Breast epithelium (tissue), 4 donors: ENCODE measurements at places on chromosomes 3 and 15. TPM values are rescaled to one million over a fixed set of nuclear protein-coding genes. Genes with fewer than 3 reads are reported as not detected.

RBP2 gene
- 1.3 TPM for total RNA-seq

PDE8A gene
- total RNA-seq: 60.5 TPM

EFHB gene
- total RNA-seq: not detected

CTXN2 gene
- not detected for total RNA-seq

CHRM5 gene
- not detected for total RNA-seq

GPR156 gene
- total RNA-seq: 0.88 TPM

TRIM59 gene
- 3.9 TPM for total RNA-seq

RETNLB gene
- total RNA-seq: not detected

- no peak for DNase-seq
Observed at GRCh38 chr15:32943711-32944110, 225.9 kb downstream of the GREM1 start.

- no peak for DNase-seq
Observed at GRCh38 chr3:39705351-39705900, 104.0 kb upstream of the MYRIP start.

GRCh38 chr15:46955576-46955975 is 761.7 kb upstream of the SEMA6D start:
- DNase-seq: no peak

- DNase-seq: no peak
Observed at GRCh38 chr15:68597581-68597980, 18.8 kb downstream of the CORO2B start.

- DNase-seq: peak; percentile 35
Observed at GRCh38 chr3:188294823-188295487, 141.0 kb downstream of the LPP start.

GRCh38 chr3:120052677-120053076 is 41.6 kb downstream of the GSK3B start:
- no peak for DNase-seq

DNA sequence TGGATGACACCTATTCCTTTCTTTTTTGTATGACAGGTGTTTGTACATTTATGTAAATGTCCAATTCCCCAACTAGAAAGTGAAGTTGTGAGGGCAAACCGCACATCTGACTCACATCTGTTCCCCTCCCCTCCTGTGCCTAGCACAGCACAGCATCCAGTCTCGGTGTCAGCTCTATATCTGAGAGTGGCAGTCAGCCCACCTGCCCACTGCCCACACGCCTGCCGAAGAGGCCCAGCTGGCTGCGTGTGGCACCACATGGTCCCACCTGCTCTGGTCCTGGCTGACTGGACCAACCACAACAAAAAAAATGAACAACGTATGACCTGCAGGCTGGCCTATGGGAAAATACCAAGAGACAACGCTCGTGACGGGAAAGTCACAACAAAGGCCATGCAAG is 62.8 kb downstream of the XXYLT1 start:
- no peak for DNase-seq

DNA sequence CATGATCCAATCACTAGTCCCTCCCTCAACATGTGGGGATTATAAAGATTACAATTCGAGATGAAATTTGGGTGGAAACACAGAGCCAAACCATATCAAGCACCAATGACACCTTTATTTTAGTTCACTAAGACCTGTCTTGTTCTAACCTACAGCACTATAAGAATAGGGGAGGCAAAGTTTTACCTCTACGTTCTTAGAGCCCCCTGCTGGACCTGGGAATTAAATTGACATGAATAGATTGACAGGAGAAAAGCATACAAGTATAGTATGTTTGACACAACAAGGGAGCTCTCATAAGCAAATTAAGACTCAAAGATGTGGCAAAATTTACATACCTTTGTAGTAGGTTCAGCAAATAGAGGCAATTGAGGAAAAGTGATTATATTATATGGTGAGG is 974.4 kb upstream of the ALCAM start:
- DNase-seq: no peak

- peak; percentile 5 for DNase-seq
Observed at GRCh38 chr3:184734903-184735701, 23.2 kb upstream of the MAGEF1 start.

GRCh38 chr3:21665444-21666100 is 85.4 kb downstream of the ZNF385D start:
- no peak for DNase-seq

DNA sequence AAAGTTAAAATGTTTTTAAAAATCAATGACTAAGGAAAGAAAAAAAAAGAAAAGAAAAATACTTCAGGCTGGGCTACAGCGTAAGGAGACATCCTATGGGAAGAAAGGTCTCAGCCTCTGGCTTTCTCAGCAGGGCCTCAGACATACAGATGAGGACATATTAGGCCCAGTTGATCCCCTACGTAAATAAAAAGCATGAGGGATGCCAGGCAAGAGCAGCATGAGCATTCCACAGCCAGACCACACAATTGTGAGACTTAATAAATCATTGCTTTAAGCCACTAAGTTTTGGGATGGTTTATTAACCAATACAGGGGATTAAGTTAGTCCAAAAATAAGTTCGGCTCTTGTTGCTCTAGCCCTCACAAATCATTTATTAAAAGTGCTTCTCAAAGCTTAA is 394.1 kb upstream of the NECTIN3 start:
- DNase-seq: no peak

- DNase-seq: no peak
Observed at GRCh38 chr3:136626493-136626892, 125.7 kb downstream of the STAG1 start.

GRCh38 chr15:80154336-80154735 is 1.5 kb downstream of the FAH start:
- no peak for DNase-seq

DNA sequence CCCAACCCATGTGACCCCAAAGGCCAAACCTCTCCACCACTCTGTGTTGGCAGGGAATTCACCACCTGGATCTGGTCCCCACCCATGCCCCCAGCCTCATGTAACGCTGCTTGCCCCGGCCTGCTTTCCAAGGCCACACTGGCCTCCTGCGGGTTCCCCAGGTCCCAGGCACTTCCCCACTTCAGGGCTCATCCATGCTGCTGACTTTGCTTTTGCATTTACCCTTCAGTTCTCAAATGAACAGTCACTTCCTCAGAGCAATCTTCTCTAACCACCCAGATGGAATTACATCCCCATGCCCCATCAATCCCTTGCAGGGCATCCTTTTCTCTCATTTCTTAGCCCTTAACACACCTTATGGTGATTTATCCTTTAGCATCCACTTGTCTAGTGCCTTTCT is 9.2 kb downstream of the DAPK2 start:
- DNase-seq: no peak

GRCh38 chr3:12662593-12663400 is 1.1 kb downstream of the RAF1 start:
- no peak for DNase-seq

DNA sequence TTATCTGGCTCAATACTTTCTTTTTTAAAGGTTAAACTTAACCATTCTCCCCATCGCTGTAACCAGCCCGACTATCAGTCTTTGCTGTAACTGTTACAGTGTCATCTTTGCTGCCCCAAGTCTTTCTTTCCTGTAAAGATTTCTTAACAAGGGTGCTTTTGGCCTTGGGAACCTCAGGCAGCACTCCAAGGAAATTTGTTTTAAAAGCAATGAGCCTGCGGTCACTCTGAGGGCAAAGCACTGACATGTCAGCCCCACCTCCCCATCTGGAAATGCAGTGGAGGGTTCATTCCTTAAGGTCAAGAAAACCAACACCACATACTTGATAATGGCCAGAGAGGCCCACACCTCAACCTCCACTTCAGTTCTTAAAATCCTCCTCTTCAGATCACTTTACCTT is 3.2 kb downstream of the TRANK1 start:
- no peak for DNase-seq

- DNase-seq: no peak
Observed at GRCh38 chr3:4413467-4413866, 53.6 kb downstream of the SUMF1 start.

- DNase-seq: no peak
Observed at GRCh38 chr15:100663086-100663914, 60.9 kb downstream of the ASB7 start.

GRCh38 chr15:91706322-91707032 is 147.0 kb upstream of the SLCO3A1 start:
- peak; percentile 68 for DNase-seq

DNA sequence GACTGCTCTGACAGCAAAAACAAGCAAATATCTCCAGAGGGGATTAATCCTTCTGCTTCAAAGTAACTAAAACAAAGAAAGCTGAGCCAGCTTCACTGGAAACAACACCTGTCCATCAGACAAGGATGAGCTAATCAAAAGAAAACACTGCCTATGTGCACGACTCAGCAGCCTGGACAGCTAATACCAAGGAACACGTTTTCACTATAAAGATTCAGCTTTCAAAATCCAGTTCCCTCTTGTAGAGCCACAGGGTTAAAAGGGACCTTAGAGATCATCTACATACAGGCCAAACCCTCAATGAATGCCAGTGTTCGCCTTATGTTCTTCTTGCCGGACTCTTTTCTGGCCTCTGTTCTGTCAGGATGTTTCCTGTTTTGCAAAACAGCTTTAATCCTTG is 6.9 kb downstream of the TUSC7 start:
- no peak for DNase-seq

DNA sequence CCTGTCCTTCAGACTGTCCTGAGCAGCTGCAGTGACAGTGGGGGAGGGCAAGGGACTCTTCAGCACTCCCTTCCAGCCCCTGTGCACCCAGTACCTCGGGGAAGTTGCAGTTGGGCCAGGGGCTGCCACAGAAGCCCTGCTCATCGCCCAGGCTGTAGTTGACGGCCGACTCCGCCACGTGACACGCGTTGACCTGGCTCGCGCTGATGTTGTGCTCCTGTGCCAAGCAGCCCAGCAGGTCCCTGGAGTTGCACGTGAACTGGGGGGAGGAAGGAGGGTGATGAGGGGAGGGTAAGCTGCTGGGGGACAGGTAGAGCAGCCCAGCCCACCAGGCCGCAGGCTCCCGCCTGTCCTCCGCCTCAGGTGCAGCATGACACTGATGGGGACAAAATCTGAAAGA is 101.2 kb downstream of the SEC22A start:
- no peak for DNase-seq

GRCh38 chr3:183534249-183534648 is 21.3 kb downstream of the KLHL6 start:
- no peak for DNase-seq

GRCh38 chr3:45168451-45168850 is 22.3 kb upstream of the CDCP1 start:
- DNase-seq: no peak

DNA sequence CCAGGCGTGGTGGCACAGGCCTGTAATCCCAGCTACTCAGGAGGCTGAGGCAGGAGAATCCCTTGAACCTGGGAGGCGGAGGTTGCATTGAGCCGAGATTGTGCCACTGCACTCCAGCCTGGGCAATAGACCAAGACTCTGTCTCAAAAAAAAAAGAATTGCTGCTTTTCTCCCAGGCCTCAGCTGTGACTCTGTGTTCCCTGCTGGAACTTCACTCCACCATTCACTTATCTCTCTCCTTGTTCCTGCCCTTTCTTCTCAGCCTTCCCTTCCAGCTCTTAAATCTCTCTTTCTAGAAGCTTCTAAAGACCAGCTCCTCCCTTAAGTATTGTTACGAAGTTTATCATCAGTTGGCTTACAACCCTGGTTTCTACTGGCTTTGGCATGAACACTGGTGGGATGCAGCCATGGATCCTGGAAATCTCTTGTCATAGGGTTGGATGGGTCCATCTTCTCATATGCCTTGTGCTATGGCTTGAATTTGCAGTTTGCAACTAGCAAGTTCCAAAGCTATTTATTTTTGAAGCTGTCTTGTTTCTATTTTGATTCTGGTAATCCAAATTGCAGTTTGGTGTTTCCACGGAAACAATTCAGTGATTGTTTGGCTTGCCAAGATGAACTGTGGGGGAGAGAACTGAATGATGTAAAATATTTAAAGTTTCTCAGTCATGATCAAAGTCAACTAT is 10.5 kb downstream of the C3orf62 start:
- no peak for DNase-seq

DNA sequence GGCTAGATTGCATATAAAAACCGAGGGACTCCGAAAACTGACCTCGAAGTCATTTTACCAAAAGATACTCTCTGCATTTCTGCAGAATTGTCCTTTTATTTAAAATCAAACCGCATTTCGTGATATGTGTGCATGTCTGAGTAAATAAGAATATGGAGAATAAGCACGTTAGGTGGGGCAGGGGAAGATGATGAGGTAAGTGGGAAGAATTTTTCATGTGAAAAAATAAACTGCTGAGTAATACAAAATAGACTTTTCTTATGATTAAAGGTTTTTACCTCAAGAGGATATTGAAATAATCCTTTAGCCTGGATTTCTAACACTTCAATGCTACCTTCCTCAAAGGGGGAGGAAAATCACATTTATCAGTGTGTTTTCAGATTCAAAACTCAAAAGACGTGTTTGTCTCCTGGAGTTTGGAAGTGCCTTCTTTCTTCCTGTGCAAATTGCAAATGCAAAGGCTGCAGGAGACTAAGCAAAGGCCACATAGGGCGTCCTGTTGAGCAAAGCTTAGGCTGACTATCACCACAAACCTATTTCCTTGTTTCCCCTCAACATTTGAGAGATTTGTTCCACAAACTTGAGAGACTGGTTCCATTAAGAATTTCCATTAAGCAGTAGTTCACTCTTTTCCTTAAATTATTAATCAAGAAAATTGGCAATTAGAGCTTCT is 813.5 kb downstream of the MCTP2 start:
- DNase-seq: no peak

DNA sequence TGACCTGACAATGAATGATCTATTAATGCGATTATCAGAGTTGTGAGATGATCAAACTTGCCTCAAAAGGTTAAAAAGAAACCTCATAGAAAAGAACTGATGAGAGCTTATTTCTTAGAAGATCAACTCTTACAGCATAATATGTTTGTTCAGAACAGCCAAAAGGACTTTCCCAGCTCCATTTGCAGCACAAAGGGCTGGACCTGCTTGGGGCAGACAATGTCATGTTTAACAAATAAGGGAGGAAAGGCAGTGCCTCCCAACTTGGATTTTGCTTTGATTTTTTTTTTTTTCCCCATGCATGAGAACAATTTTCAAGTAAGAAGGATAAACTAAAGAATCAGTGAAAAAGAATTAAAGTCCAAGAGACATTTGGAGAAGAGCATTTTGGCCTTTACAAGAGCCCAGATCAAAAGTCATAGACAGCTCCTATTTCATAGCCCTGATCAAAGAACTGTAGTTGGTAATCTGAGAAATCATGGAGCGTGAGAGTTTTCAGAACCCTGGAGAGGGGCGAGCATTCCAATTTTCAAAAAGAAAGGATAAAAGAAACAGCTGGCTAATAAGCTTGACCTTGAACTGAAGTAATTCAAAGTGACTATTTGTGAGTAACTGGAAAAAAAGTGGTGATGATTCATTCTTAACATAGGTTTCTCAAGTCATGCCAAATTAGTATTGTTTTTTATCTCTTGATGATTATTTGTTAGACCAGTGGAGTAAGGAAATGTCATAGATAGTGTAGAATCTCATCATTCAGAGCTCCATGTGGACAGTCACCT is 136.0 kb upstream of the CFAP20DC start:
- no peak for DNase-seq

DNA sequence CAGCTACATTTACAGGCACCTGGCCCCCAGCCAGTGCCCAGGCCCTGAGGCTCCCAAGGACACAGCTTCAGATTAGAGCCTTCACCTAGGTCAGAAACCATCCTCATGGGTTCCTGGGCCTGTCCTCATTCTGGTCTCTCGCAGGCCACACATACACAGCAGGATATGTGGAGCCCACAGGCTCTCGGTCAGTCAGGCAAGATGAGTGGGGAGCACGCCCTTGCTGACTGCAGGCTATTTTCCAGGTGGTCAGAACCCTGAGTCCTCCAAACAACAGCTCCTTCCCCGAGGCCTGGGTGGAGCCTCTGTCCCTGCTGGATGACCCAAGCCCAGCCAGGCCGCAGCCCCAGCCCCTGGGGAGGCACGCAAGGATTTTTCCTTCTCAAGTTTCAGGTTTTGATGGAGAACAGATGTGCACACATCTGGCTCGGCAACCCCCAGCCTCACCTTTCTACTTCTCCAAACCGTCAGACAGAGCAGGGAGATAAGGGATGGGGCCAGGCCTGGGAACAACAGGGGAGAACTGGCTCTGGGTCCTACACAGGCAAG is 1.6 kb downstream of the STRA6 start:
- DNase-seq: no peak
